Panc1 (cell line): ENCODE measurements at places on chromosomes 1 and 21. TPM values are rescaled to one million over a fixed set of nuclear protein-coding genes. Genes with fewer than 3 reads are reported as not detected.

DNA sequence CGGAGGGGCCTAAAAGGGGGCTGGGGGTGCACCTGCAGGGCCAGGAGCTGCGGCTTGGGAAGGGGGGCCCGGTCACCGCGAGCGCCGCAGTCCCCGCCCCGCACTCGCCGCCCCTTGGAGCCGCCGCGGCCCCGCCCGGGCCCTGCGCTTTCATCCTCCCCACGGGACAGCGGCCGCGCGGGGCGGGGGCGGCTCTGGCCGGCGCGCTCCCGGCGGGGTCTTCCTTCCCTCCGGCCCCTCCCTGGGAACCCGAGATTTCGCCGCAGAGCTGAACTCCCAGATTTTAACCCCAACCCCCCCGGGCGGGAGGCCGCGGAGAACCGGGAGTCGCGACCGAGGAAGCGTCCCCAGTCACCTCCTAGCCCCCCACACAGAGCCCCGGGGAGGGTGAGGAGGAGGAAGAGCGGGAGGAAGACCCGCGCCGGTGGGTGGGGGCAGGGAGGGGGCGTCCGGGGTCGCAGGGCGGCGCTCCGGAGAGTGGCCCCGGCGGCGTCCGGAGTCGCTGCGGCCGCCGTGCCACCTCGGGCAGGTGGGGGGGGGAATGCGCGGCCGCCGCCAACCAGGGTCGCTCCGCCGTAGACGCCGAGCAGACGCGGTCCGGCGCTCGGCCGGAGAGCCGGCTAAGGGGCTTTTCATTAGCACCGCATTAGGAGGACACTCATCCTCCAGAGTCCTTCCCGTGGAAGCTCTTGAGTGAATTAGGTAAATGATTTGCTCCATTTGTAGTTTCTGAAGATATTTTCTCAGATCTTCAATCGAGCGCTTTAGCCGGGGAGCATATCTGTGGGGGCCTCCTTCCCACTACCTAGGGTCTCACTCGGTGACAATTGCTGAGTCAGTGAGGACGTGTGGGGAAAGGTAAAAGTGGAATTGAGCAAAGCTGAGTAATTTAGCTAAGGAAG lies 31.6 kb upstream of the NFIA start:
- no peak for DNase-seq

DNA sequence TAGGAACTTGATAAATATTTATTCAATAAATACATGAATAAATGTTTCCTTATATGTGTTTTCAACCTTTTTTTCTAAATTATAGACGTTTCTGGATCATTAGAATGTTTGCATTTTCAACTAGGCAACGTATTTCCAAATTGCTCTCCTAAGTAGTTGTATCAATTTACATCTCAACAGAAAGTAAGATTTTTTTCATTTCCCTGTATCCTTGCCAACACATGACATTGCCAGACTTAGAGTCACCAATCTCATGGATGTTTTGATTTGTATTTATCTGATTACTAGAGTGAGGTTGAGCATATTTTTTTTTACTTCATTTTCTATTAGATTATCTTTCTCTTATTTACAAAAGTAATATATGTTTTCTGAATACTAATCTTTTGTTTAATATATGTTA lies 22.2 kb upstream of the SMG7 start:
- no peak for DNase-seq

- DNase-seq: no peak
Measured at GRCh38 chr21:18155508-18156193, 89.0 kb upstream of the CHODL start.

The ZNF648 gene
- not detected for total RNA-seq

DNA sequence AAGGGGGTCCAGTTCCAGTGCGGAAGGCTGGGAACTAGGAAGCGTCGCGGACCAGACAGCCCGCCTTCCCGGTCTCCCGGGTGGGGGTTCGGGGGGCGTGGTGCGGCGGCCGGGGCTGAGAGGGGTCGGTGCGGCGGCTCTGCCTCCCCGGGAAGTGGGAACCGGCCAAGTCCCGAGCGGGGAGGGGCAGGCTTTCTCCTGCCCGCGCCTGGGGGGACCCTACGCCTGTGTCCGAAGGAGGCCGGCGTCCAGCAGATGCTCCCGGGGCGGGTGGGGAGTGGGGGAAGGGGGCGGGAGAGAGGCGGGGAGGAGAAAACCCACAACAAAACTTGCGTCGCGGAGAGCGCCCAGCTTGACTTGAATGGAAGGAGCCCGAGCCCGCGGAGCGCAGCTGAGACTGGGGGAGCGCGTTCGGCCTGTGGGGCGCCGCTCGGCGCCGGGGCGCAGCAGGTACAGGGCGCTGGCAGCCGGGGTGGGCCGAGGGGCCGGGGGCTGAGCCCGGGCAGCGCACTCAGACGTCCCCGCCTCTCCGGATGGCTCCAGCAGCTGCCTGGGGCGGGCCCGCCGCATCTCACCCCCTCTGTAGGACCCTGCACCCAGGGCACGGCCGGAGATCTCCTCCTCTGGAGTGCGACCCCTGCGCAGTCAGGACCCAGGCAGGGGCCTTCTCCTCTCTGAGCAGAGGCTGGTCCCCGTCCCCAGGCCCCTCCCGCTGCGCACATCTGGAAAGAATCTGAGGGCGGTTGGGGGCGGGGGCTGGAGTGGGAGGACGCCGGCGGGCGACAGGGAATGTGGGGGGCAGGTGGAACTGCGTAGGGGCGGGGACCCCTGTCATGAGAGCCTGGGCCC lies at the start of gene PODN:
Gene PODN, plus strand, starts transcription at position 355 of the 849 bp plus-strand sequence. CDS start 7,643 bp downstream, outside the sequence.
- no peak for DNase-seq

The C1orf116 gene
- total RNA-seq: 0.08 TPM

- no peak for DNase-seq
Measured at GRCh38 chr1:39080831-39081270, 54.7 kb downstream of the NDUFS5 start.

The ORC1 gene
- total RNA-seq: 14.3 TPM

DNA sequence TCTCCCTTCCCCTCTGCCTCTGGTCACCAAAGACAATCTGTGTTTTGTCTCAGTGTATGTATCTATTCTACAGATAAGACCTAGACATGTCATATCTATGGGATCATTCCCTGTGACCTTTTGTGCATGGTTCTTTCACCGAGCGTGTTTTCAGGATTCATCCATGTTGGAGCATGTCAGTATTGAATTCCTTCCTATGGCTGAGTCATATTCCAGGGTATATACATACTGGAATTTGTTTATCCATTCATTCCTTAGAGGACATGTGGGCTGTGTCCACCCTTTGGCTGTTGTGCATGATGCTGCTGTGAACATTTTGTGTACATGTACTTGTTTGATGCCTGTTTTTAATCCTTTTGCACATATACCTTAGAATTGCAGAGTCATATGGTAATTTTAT lies 69.9 kb downstream of the NFASC start:
- no peak for DNase-seq

The HIVEP3 gene
- total RNA-seq: 6.0 TPM

- DNase-seq: no peak
Measured at GRCh38 chr1:103561643-103562395, 9.6 kb upstream of the AMY2B start.
